Caco-2 (cell line): ENCODE measurements at places on chromosomes 5 and 9. TPM values are rescaled to one million over a fixed set of nuclear protein-coding genes. Genes with fewer than 3 reads are reported as not detected.

DNA sequence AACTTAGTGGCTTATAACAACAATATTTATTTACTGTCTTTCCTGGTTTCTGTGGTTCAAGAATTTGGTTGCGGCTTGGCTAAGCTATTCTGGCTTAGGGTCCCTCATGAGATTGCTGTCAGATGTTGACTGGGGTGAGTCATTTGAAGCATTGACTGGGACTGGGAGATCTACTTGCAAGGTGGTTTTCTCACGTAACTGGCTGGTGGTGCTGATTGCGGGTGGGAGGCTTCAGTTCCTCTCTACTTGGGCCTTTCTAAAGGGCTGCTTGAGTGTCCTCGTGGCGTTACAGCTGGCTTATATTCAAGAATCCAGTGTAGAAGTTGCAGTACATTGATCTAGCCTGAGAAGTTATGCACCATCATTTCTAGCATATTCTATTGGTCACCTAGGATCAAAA is 218.5 kb upstream of the ELAVL2 start:
- no peak for DNase-seq

- peak; percentile 70 for DNase-seq
These were observed 12.4 kb upstream of the CYFIP2 start for GRCh38 chr5:157253547-157253946.

Gene GALT
- 50.1 and 52.0 TPM in 2 replicates for total RNA-seq

GRCh38 chr9:91516081-91516480 is 92.4 kb upstream of the NFIL3 start:
- DNase-seq, result no peak

DNA sequence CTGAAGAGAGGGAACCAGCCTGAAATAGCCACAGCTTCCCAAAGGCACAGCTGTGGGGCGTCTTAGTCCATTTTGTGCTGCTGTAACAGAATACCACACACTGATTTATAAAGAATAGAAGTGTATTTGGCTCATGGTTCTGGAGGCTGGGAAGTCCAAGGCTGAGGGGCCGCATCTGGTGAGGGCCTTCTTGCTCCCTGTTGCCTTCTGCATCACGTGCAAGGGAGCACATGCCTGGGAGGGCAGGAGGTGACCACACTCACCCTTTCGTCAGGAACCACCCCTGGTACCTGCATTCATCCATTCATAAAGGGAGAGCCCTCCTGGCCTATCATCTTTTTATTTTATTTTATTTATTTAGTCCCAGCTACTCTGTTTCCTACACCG is 10.4 kb downstream of the PLPP7 start:
- DNase-seq, result no peak

DNA sequence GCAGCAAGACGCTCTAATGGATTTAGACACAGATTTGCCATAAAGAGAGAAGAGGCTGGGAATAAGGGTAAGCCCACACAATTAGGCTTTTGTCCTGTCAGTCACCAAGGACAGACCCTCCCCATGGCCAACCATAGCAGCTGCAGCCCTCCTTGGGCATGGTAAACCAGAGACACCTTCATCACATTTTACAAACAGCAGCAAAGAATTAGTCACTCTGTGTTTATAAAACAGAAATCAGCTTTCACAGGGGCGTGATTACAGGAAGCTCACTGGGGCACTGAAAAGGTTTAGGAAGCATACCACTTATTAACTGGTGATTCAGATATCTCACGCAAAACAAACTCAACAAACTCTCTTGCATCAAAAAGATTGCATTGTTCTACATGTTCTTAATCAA is 37.3 kb upstream of the ZNF622 start:
- DNase-seq, result no peak

DNA sequence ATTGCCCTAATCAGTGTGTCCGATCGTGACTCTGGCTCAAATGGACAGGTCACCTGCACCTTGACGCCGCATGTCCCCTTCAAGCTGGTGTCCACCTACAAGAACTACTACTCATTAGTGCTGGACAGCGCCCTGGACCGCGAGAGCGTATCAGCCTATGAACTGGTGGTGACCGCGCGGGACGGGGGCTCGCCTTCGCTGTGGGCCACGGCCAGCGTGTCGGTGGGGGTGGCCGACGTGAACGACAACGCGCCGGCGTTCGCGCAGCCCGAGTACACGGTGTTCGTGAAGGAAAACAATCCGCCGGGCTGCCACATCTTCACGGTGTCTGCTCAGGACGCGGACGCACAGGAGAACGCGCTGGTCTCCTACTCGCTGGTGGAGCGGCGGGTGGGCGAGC is 1.4 kb downstream of the PCDHA13 start:
- no peak for DNase-seq

Gene F12
- total RNA-seq, result 13.3 and 14.0 TPM in 2 replicates

Gene CFAP157
- total RNA-seq, result not detected in 2 replicates

Gene ANKS6
- total RNA-seq, result 21.1 and 27.8 TPM in 2 replicates

- no peak for DNase-seq
These were observed 22.8 kb upstream of the ERBIN start for GRCh38 chr5:65903581-65903980.

DNA sequence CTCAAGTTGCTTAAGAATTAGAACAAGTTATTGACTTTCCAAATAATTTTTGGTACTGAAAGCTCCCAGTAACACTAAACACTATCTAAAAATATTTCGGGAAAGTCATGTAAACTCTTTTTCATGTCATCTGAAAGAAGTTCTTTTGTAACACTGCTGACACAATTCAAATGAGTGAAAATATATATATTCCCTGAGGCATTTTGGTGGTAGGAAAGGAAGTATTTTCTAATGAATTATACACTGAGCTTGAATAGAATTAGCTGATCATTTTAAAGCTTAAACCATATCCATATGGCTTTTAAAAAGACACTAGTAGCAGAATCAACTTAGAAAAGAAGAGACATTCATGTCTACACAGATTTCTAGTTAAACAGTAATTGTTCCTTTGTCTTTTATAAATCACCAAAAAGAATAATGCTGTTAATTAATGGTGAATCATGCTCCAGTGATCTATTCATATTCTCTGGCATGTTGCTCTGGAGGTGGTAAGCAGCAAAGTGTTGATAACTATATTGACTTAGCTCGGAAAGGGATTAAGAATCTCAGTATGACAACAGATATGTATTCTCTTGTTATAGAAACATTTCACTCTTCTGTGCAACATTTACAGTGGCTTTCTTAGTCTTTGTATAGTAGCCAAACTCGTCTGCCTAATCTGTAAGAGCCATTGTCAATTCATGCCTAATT is 27.4 kb upstream of the RFX3 start:
- DNase-seq, result no peak

Gene USP20
- 13.9 and 16.5 TPM in 2 replicates for total RNA-seq

DNA sequence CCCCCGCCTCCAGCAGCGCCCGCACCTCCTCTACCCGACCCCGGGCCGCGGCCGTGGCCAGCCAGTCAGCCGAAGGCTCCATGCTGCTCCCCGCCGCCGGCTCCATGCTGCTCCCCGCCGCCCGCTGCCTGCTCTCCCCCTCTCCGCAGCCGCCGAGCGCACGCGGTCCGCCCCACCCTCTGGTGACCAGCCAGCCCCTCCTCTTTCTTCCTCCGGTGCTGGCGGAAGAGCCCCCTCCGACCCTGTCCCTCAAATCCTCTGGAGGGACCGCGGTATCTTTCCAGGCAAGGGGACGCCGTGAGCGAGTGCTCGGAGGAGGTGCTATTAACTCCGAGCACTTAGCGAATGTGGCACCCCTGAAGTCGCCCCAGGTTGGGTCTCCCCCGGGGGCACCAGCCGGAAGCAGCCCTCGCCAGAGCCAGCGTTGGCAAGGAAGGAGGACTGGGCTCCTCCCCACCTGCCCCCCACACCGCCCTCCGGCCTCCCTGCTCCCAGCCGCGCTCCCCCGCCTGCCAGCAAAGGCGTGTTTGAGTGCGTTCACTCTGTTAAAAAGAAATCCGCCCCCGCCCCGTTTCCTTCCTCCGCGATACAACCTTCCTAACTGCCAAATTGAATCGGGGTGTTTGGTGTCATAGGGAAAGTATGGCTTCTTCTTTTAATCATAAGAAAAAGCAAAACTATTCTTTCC is 19.3 kb downstream of the CDKN2A start:
- no peak for DNase-seq

GRCh38 chr5:5467737-5468136 is 45.3 kb downstream of the ICE1 start:
- no peak for DNase-seq

DNA sequence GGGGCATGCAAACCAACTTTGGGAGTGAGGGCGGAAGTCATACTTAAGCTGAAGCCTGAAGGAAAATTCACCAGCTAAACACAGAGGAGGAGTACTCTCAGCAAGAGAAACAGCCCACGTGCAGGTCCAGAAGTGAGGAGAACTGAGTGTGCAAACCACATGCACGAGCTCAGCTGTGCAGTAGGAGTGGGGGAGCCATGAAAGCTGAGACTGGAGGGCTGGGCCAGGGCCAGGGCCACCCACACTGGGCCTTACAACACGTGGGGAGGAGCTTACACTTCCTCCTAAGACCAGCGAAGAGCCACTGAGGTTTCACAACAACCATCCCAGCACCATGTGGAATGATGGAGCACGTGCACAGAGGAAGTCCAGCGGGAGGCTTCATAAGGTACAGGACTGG is 9.3 kb upstream of the WWC1 start:
- DNase-seq, result peak; percentile 62

DNA sequence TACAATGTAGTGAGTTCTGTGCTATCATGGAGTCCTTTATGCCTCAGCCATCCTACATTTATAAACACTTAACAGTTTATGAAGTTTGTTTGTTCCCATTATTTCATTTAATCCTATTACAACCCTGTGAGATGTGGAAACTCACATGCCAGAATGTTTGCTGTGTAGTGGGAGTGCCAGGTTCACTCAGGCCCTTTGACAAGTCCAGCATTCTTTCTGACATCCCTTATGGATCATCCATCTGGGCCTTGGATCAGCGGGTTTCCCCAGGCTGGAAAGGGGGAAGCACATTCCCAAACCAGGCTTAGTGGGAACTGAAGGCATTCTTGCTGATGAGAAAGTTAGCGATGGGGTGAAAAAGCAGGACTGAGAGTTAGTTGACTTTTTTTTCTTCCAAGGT is 128.1 kb upstream of the OTULINL start:
- DNase-seq, result no peak

- no peak for DNase-seq
These were observed 190.2 kb downstream of the ERCC6L2 start for GRCh38 chr9:96065482-96066251.

Gene PCDHGA11
- 1.2 and 1.9 TPM in 2 replicates for total RNA-seq

Gene CCNI2
- total RNA-seq, result 0.18 TPM in 1 of 2 replicates, not detected in the other

DNA sequence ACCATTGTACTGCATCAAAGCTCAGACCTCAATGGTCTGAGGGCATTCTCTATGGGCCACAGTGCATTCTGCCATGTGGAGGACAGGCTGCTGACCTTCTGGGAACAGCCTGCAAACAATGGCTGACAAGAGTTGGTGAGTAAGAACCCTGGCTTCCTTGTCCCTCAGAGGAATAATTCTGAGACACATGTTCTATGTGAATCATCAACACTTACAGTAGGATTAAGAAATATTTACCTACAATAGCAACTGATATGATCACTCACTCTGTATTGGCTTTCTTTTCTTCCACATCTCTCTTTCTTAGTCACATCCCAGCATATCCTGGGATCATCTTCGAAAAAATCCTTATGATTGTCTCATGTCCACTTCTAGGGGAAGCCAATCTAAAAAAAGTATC is 306.5 kb upstream of the ITGA1 start:
- no peak for DNase-seq
